ENCODE measurements at places on chromosomes 3 and 15.
A peak's percentile ranks its signal among the peaks of the same experiment; 100 is the strongest.

DNA sequence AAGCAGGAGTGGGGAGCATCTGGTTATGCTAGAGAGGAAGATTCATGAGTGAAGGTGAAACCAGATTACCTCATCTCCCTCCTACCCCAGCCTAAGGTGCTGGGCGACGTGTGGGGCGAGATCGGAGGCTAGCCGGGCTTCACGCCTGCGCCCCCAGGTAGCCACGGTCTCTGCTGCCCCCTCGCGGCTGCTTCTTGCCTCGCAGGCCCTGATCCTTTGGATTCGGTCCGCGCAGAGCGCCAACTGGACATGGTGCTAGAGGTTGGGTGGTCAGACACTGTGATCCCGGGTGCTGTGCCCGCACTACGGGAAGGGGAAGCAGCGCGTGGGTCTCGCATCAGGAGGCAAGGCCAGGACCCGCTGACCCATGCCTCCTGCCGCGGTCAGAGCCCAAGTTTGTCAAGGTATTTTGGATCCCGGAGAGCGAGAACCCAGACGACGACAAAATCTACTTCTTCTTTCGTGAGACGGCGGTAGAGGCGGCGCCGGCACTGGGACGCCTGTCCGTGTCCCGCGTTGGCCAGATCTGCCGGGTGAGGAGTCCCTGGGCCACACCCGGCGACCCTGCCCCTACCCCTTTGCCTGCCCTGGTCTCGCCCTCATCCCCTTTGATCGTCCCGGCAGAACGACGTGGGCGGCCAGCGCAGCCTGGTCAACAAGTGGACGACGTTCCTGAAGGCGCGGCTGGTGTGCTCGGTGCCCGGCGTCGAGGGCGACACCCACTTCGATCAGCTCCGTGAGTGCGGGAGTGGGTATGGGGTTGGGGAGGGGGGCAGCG lies 4.2 kb downstream of the SEMA3B start:
- DNase-seq, result peak; percentile 85

DNA sequence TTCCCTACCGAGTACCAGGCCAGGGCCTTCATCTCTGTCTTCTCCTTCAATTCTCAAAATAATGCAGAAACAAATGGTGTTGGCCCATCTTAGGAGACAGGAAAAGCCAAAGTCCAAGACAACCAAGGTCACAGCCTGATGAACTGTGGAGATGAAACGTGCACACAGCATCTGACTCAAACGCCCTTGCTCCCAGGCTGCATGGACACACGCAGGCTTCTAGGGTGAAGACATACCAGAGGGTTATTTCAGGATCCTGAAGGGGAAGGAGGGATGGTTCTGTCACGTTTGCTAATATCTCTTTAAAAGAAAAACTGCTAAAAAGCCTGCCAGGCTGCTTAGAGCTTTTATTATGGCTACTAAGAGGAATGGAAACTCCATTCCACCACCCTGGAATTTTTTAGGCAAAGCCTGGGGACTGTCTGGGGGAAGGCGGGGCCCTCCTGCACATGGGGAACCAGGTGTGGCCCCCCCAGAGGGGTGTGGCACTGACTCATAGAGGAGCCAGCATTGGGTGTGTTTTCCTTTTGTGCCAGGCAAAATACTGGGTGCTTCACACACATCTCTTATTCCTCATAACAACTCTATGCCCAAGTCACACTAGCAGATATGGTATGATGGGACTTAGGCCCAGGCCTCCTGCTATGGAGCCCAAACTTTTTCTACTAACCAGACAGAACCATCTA lies 62.9 kb downstream of the UMPS start:
- no peak for DNase-seq

DNA sequence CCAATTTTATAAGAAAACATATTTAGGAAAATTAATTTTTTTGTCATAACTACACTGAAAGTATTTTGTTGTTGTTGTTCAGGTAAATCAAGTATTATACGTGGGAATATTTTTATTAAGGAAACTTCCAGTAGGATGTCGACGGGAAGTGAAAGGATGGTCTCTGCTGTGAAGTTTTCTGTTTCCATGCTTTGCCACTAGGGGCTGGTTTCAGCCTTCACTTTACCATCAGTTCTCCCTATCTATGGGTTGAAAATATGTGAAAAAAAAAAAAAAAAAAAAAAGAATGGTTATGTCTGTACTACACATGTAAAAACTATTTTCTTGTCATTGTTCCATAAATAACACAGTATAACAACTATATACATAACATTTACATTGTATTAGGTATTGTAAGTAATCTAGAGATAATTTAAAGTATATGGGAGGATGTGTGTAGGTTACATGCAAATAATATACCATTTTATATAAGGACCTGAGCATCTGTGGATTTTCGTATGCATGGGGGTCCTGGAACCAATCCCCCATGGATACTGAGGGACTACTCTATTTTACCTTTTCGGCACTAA lies 136.7 kb downstream of the SMAD6 start:
- no peak for DNase-seq

DNA sequence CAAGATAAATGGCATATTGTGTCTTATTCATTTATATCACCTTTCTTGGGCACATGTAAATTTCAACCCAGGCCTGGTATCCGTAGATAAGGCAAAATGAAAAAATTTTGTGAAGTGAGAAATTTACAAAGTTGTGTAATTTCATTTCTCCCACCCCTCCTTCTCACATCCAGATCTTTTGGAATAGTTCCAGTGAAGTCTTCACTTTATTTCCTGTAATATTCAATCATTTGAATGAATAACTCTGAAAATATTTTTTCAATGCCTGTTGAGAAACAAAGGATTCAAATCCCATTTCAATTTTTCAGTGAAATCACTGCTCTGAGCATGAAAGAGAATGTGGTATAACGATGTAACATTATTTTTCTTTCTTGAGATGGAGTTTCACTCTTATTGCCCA lies 53.4 kb downstream of the BTLA start:
- no peak for DNase-seq

DNA sequence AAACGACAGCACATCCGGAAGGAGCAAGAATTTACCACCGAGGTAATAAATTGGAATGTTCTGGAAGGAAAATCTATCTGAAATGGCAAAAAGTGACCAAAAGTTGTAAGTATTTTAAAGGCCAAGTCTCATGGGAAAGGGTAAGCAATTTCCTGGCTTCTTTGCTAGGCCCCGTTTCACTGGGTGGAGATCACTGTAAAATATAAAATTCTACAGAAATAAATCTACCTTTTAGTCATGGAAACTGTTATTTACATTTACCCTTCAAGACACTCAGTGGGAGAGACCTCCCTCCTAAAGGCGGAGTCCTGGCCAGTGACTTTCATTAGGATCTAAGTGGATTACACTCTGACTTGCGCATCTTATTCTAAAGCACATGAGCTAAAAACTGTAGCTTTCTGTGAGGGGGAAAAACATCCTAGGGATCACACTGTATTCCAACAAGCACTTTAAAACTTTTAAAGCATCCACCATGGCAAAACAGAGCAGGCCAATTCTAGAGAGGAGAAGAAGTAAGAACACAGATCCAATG lies 28.8 kb downstream of the LYZL4 start:
- no peak for DNase-seq

Measured in substantia nigra (tissue), 51 donors.